CD8-positive, alpha-beta memory T cell (primary cell): ENCODE measurements at places on chromosomes 7 and 10. TPM values are rescaled to one million over a fixed set of nuclear protein-coding genes. Genes with fewer than 3 reads are reported as not detected.
A peak's percentile ranks its signal among the peaks of the same experiment; 100 is the strongest.

DNA sequence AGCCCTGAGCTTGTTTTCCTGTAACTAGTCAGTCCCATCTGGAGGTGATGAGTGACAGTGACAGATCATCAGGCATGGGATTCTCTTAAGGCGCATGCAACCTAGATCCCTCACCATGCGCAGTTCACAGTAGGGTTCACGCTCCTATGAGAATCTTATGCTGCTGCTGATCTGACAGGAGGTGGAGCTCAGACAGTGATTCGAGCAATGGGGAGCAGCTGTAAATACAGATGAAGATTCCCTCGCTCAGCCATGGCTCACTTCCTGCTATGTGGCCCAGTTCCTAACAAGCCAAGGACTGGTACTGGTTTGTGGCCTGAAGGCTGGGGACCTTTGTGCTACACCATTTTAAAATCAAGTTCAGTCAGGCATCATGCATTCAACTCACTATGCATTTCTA is 221.7 kb downstream of the KIAA1217 start:
- no peak overlapping the region for H3K4me3 ChIP-seq
- no peak overlapping the region for H3K27ac ChIP-seq
- H3K27me3 ChIP-seq, result no peaks in the 10 kb centered on the region

DNA sequence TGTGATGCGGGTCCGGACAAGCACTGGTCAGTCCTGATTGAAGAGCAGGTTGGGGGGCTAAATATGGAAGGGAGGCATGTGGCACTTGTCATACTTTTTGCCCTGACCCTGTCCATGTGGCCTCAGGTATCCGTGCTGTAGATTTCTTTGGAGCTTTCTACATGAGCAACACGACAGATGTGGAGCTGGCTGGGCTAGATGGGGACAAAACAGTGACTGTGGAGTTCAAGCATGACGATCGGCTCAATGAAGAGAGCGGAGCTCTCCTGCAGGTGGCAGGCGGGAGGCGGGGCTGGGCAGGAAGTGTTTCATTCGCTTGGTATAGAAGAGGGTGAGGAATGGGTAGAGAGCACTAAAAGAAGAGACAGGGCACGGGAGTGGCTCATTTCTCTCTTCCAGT is 13.0 kb upstream of the CHCHD1 start:
- DNase-seq, result peak; percentile 39
- no peaks in the 10 kb centered on the region for H3K27me3 ChIP-seq
- peaks cover 63% of the 10 kb centered on the region for H3K36me3 ChIP-seq
- H3K4me3 ChIP-seq, result no peak overlapping the region
- no peak overlapping the region for H3K27ac ChIP-seq

The WNT8B gene
- not detected for total RNA-seq

The PDE6C gene
- total RNA-seq, result not detected

GRCh38 chr7:106795084-106795876 is 69.8 kb upstream of the PIK3CG start:
- no peak for DNase-seq
- no peaks in the 10 kb centered on the region for H3K4me1 ChIP-seq
- H3K36me3 ChIP-seq, result no peaks in the 10 kb centered on the region

The TSPAN12 gene
- total RNA-seq, result not detected

DNA sequence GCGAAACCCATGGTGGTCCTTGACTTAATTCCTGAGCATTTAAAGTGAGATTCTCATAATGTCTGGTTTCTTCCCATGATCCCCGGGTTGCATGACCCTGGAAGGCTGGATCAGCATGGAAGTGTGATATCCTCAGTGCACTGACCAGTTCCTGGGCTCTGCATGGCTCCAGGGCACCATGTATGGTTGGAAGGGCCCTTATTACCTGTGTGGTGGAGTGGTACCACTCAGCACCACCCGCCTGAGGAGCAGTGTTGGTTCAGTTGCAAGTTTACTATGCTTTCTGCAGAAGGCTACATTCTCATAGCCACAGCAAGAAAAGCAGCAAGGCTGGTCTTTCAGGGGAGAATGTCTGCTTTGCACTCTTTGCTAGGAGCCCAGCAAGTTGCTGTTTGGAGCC is 325.7 kb upstream of the MKI67 start:
- H3K4me3 ChIP-seq, result no peak overlapping the region
- no peaks in the 10 kb centered on the region for H3K36me3 ChIP-seq
- DNase-seq, result no peak
- H3K4me1 ChIP-seq, result no peaks in the 10 kb centered on the region
- H3K27ac ChIP-seq, result no peak overlapping the region

- no peak for DNase-seq
- no peak overlapping the region for H3K27ac ChIP-seq
- no peaks in the 10 kb centered on the region for H3K36me3 ChIP-seq
- H3K4me1 ChIP-seq, result no peaks in the 10 kb centered on the region
- no peak overlapping the region for H3K4me3 ChIP-seq
Measured at GRCh38 chr10:36114141-36114540, 472.0 kb upstream of the FZD8 start.

DNA sequence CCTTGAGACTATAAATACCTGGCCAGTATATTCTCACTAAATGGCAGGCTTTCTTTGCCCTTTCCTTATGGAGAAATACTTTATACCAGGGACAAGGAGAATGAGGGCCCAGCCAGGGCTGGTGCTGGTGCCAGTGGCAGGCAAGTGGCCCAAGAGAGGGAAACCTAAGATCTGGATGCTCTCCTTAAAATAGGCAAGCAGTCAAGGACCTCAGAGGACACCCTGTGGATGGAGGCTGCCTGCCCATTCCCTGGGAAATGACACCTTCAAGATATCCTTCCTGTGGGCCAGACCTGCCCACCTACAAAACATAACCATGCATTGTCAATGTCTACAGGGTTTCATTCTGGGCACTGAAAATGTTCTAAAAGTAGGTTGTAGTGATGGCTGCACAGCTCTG is 29.1 kb downstream of the POLR3A start:
- no peak overlapping the region for H3K27ac ChIP-seq
- no peaks in the 10 kb centered on the region for H3K27me3 ChIP-seq
- H3K4me3 ChIP-seq, result no peak overlapping the region

GRCh38 chr7:132055336-132056120 is 499.1 kb upstream of the PODXL start:
- no peak overlapping the region for H3K27ac ChIP-seq
- no peaks in the 10 kb centered on the region for H3K36me3 ChIP-seq
- no peaks in the 10 kb centered on the region for H3K4me1 ChIP-seq
- H3K27me3 ChIP-seq, result no peaks in the 10 kb centered on the region
- H3K4me3 ChIP-seq, result no peak overlapping the region
- no peak for DNase-seq

The NPSR1 gene
- total RNA-seq, result not detected

DNA sequence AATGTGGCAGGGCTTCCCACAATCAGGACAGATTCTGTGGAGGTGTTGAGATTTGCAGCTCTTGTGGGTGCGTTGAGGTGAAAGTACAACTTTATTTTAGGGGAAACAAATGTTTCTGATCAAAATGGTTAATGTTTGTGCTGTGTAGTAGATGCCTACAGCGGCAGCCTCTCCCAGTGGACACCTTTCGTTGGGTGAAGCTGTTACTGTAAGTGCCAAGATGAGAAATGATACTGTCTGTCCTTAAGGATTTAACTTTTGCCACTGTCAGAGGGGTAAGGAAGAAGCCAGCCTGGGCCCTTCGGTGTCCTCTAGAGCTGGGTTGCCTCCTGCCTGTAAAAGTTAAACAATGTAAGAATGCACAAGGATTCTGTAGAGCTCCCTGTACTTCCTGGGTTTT is 27.9 kb downstream of the DOCK1 start:
- no peak for DNase-seq
- no peaks in the 10 kb centered on the region for H3K27me3 ChIP-seq
- no peaks in the 10 kb centered on the region for H3K4me1 ChIP-seq
- H3K27ac ChIP-seq, result no peak overlapping the region

GRCh38 chr10:103470761-103471653 is 8.0 kb downstream of the CALHM3 start:
- peak; percentile 91 for DNase-seq
- H3K36me3 ChIP-seq, result no peaks in the 10 kb centered on the region
- H3K27ac ChIP-seq, result peak overlapping the region; percentile 36
- H3K4me3 ChIP-seq, result peak overlapping the region; percentile 37

DNA sequence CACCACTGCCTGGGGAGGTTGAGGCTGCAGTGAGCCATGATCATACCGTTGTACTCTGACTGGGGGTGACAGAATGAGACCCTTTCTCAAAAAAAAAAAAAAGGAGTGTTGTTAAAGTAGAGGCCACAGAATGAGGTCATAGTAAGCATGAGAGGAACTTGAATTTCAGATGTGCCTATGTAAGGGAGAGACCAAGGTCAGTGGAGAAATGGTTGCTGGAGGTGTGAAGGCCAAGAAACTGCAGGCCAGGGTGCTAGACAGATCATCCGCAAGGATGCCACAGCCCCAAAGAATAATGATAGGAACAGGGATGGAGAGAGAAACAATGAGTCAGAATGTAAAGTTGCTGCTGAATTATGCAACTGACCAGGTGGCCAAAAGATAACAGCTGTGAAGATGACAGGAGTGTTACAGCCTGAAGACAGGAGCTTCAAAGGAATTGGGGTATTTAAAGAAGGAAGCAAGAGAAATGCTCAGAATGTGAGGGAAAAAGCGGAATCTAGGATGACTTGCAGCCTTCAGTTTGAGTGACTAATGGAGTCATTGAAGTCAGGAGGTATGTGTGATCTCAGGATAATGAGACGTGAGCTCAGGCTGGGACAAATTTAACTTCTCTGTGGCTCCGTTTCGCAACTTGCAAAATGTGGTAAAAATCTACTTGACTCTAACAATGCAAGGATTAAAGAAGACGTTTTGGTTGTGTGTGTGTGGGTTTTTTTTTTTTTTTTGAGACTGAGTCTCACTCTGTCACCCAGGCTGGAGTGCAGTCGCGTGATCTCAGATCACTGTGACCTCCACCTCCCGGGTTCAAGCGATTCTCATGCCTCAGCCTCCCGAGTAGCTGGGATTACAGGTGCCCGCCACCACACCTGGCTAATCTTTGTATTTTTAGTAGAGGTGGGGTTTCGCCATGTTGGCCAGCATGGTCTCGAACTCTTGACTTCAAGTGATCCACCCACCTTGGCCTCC is 22.2 kb downstream of the TYW1B start:
- peak overlapping the region; percentile 51 for H3K27ac ChIP-seq
- no peaks in the 10 kb centered on the region for H3K4me1 ChIP-seq
- peaks cover 6% of the 10 kb centered on the region for H3K36me3 ChIP-seq
- no peak for DNase-seq
- no peak overlapping the region for H3K4me3 ChIP-seq

DNA sequence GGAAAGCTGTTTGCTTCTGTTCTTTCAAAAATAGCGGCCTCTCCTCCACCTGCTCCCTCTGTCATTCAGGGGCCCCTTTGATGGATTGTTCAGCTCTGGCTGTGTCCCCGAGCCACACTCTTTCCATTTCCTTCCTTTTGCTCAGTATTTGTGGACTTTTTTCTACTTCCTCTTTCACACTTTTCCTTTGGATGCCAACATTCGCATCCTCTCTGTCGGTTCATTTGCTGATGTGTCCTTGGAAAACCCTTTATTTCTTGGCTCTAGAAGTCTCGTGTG is 11.7 kb upstream of the PWWP2B start:
- H3K4me3 ChIP-seq, result no peak overlapping the region
- DNase-seq, result no peak
- H3K4me1 ChIP-seq, result peaks cover 7% of the 10 kb centered on the region
- H3K36me3 ChIP-seq, result no peaks in the 10 kb centered on the region

DNA sequence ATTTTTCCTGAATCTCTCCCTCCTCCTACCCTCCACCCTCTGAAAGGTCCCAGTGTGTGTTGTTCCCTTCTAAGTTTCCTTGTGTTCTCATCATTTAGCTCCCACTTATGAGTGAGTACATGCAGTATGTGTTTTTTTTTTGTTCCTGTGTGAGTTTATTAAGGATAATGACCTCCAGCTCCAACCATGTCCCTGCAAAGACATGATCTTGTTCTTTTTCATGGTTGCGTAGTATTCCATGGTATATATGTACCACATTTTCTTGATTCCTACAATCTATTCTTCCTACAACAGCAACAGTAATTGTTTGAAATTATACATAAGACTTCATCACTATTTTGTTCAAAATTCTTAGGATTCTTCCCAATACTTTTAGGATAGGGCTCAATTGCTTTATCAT is 1117.8 kb downstream of the GATA3 start:
- H3K27ac ChIP-seq, result no peak overlapping the region
- DNase-seq, result no peak
- no peaks in the 10 kb centered on the region for H3K4me1 ChIP-seq
- H3K36me3 ChIP-seq, result no peaks in the 10 kb centered on the region
- H3K27me3 ChIP-seq, result no peaks in the 10 kb centered on the region

The CYP17A1 gene
- total RNA-seq, result not detected

GRCh38 chr10:75639736-75640135 is 208.3 kb downstream of the LRMDA start:
- DNase-seq, result no peak
- H3K4me3 ChIP-seq, result no peak overlapping the region
- H3K27ac ChIP-seq, result no peak overlapping the region
- H3K36me3 ChIP-seq, result no peaks in the 10 kb centered on the region

- no peak overlapping the region for H3K4me3 ChIP-seq
- no peaks in the 10 kb centered on the region for H3K4me1 ChIP-seq
- H3K36me3 ChIP-seq, result no peaks in the 10 kb centered on the region
- no peaks in the 10 kb centered on the region for H3K27me3 ChIP-seq
- H3K27ac ChIP-seq, result no peak overlapping the region
Measured at GRCh38 chr7:151883857-151884256, 6.9 kb upstream of the PRKAG2 start.

DNA sequence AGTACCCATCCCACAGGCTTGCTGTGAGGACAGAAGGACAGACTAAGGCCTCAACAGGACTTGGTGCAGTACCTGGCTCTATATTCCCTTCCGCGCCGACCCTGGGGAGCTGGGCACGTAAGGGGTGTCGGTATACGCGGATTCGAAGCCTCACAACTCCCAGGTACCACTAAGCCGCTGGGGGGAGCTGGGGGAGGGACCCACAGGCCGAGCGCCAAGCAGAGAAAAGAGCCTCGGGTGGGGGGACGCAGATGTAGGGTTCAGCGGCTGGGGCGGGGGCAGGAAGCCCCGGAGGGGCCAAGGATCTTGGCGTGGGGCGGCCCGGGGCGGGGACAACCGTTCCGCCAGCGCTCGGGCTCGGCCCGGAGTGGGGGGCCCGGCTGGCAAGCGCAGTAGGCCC is 126.4 kb upstream of the ZNF746 start:
- H3K4me3 ChIP-seq, result peak overlapping the region; percentile 83
- peaks cover 32% of the 10 kb centered on the region for H3K4me1 ChIP-seq
- DNase-seq, result peak; percentile 20
- peak overlapping the region; percentile 75 for H3K27ac ChIP-seq
- no peaks in the 10 kb centered on the region for H3K27me3 ChIP-seq

The CAMK1D gene
- 10.0 TPM for total RNA-seq

DNA sequence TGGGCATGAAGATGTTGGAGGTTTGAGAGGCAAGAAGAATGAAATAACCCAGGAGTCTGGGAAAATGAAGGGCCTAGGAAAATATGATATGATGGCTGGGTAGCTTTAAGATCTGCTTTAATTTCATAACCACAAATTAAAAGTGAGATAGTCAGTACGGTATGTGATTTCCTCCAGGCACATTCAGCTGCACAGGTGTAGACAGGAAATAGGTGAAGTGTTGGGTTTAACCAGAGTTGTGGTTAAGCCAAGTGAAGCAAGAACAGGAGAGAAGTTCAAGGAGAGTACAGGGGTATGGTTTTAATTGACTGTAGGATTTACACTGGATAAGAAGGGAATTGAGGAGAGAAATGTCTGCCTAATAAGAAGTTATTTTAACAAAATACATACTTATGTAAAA is 2.6 kb downstream of the PNLIPRP3 start:
- no peaks in the 10 kb centered on the region for H3K27me3 ChIP-seq
- H3K36me3 ChIP-seq, result no peaks in the 10 kb centered on the region
- DNase-seq, result no peak

GRCh38 chr7:40747856-40748255 is 613.1 kb downstream of the SUGCT start:
- H3K4me1 ChIP-seq, result no peaks in the 10 kb centered on the region
- no peaks in the 10 kb centered on the region for H3K27me3 ChIP-seq
- DNase-seq, result no peak
- no peak overlapping the region for H3K4me3 ChIP-seq
- H3K27ac ChIP-seq, result no peak overlapping the region
- no peaks in the 10 kb centered on the region for H3K36me3 ChIP-seq
